ENCODE measurements at places on chromosomes 6 and 20. TPM values are rescaled to one million over a fixed set of nuclear protein-coding genes. Genes with fewer than 3 reads are reported as not detected.

Gene MOCS3
- total RNA-seq, result 7.6 TPM

Gene TMEM170B
- 2.2 TPM for total RNA-seq

Gene KIF6
- 0.33 TPM for total RNA-seq

Gene PDE7B
- 53.1 TPM for total RNA-seq

Gene FUT9
- total RNA-seq, result not detected

Gene METTL24
- 0.52 TPM for total RNA-seq

Gene SLC26A8
- 0.07 TPM for total RNA-seq

Gene OR2H2
- total RNA-seq, result not detected

Gene KCNK15
- 4.8 TPM for total RNA-seq

Gene BAK1
- 14.5 TPM for total RNA-seq

Gene ID4
- 19.0 TPM for total RNA-seq

Gene GSTA2
- total RNA-seq, result not detected

Gene SLC17A1
- not detected for total RNA-seq

Gene PAK5
- total RNA-seq, result 0.03 TPM

Gene HLA-F
- total RNA-seq, result 2.9 TPM

Gene MAP3K4
- 25.5 TPM for total RNA-seq

Gene ACSS2
- total RNA-seq, result 40.3 TPM

Gene SYCP2
- 0.36 TPM for total RNA-seq

Gene C6orf52
- total RNA-seq, result not detected

Gene TGM3
- total RNA-seq, result not detected

Gene KCNG1
- 18.6 TPM for total RNA-seq

Gene TDRD6
- total RNA-seq, result 0.13 TPM

Gene GSTA4
- total RNA-seq, result 21.1 TPM

Data from smooth muscle cell of the pulmonary artery (primary cell).